ENCODE measurements at places on chromosomes 6 and 20.

DNA sequence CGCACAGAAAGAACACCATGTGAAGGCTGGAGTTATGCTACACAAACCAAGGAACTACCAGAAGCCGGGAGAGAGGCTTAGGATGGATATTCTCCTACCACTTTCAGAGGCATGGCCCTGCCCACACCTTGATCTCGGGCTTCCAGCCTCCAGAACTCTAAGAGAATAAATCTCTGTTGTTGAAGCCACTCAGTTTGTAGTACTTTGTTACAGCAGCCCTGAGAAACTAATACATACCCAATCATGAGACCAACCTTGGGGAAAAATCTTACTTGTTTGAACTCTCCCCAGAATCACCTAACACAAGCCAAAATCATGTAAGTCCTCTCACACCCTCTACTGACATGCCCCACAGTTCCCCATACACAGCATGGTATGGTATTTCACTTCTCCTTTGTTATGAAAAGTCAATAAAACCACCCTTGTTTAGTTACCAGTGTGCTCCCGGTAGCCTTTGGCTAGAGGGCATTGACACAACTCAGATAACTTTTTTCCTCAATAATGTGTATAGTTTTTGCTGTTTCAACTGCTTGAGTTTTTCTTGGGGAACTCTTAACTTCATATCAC lies 40.7 kb upstream of the SLC2A12 start:
- DNase-seq: no peak

- DNase-seq: no peak
These were observed 519.2 kb upstream of the MAP3K7 start for GRCh38 chr6:91106083-91106482.

DNA sequence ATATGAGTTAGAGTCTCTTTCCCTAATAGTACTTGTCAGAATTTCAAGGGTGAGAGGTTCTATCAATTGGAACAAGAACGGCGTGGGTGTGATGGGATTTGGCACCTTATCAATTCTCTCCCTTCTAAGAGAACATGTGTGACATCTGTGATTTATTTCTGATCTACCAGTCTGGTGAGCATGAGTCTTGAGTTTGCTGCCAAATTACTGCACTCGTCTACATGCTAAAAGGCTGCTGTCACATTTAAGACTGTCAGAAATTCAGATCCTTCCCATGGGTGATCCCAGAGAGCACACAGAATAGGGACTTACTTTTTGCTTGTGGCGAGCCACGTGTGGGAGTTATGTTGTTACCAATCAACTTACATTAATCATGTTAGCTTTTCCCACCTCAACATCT lies 370.2 kb upstream of the SASH1 start:
- DNase-seq: no peak

DNA sequence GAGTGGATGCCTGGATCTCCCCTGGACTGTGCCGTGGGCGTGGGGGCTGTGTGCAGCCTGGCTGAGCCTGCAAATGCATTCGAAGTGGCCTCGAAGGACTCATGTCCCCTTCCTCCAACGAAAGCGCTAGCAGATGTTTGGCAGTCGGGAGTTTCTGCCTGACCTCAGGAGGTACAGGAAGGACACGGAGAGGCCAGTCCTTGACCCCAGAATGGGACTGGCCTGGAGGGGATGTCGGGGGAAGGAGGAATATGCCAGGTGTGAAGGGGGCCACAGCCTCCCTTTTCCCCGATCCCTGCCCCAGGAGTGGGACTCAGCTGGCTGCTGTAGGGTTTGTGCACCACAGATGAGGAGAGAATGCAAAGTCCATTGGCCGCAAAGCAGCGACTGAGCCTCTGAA lies 45.6 kb downstream of the APCDD1L start:
- DNase-seq: no peak

DNA sequence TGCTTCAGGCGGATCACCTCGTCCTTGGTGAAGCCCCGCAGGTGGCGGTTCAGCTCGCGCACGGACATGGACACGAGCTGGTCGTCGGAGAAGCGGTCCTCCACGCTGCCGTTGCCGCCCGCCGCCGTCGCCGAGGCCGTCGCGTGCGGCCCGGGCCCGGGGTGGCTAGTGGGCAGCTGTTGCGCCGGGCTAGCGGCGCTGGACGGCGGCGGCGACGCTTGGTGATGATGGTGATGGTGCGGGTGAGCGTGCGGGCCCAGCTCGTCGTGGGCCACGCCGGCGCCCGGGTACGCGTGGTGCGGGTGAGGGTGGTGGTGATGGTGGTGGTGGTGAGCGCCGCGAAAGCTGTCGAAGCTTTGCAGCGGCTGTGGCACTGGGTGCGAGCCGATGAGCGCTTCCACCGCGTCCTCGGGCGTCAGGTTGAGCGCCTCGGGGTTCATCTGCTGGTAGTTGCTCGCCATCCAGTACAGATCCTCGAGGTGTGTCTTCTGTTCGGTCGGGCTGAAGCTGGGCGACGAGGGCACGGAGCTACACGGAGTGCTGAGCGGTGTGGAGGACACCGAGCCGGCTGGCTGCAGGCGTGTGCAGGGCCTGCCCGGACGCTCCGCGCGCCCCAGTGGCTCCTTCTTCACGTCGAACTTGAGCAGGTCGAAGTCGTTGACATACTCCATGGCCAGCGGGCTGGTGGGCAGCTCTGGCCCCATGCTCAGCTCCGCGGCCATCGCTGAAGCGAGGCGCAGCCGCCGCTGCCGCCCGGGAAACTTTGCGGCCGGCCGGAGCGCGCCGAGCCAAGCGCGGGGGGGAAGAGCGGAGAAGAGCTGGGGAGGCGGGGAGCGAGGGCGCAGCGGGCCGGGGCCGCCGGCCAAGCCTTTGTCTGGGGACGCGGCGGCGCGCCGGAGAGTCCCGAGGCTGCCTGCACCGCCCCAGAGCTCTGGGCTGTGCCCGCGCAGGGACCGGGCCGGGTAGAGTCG lies 622 bp downstream of the MAFB start:
- DNase-seq: no peak

DNA sequence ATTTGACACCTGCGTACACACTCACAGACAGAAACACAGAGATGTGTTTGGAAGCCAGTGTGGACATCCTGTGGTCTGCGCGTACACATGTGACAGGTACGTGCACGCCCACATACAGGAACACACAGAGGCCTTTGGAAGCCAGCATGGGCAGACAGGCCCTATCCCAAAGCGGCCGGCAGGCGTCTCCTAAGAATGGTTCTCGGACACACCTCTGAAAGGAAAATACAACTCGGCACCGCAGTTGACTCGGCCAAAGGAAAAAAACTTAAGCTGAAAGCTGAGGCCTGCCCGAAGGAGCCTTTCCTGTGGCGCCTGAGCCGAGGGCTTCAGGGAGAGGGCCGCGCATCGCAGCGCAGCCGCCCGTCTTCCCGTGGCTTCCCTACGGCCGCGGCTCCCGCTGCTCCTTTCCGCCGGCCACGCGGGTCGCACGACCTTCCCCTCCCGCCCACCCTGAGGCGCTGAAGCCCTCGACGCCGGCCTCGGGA lies 1.4 kb upstream of the CEP43 start:
- DNase-seq: no peak

DNA sequence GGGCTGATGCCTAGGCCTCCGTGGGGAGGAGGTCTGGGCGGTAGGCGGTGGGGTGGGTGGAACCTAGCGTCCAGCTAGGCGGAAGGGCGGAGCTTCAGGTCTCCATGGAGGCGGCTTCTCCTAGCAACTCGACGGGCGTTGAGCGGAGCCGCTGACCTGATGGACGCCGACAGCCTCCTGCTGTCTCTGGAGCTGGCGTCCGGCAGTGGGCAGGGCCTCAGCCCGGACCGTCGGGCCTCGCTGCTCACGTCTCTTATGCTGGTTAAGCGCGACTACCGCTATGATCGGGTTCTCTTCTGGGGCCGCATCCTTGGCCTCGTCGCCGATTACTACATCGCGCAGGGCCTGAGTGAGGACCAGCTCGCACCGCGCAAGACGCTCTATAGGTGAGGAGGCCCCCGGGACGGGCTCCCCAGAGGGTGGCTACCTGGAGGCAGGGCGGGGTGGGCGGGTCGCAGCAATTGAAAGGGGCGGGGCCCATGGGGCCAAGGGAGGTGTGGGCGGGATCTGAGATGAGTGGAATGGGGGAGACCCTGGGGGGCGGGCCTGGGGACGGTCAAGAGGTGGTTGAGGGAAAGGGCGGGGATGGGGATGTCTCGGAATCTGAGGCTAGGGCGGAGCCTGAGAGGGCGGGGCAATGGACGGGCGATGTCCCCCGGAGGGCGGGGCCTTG lies at the start of gene RSPH9:
Gene RSPH9 (plus strand): TSS at position 97 of the 673 bp plus-strand sequence. CDS start 63 bp downstream, at position 160.
- DNase-seq: peak; percentile 43

DNA sequence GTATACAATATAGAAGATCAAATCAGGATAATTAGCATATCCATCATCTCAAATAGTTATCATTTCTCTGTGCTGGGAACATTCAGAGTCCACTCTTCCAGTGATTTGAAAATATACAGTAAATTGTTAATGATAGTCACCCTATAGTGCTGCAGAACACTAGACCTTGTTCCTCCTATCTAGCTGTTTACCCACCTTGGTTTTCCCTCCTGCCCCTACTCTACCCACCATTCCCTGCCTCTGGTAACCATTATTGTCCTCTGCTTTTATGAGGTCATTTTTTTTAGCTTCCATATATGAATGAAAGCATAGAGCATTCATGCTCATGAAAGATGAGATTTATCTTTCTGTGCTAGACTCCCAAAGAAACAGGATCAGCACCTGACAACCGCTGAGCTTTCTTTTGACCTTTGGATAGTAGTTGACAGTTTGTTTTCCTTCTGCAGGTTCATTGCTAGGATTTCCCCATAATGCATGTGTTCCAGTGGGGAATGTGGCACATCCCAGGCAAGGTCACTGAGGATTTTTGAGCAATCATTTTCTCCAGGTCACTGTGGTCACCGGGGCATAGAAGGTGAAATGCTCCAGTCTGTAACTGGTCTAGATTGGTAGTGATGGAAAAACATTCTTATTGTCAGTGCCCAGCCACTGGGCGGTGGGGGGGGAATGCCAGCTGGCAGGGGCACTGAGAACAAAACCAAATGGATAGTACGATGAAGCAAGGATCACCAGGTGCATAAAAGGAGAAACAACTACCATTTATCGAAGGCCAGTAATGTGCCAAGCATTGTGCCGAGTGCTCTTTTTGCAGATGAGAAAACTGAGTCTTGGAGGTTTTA lies 33.6 kb upstream of the BCAS1 start:
- DNase-seq: no peak

Measured in stimulated activated CD8-positive, alpha-beta memory T cell treated with anti-CD3 and anti-CD28 coated beads, Interleukin-7, amount 100 ng/mL, for 1 hour (primary cell).